ENCODE measurements at places on chromosomes 4 and X.

DNA sequence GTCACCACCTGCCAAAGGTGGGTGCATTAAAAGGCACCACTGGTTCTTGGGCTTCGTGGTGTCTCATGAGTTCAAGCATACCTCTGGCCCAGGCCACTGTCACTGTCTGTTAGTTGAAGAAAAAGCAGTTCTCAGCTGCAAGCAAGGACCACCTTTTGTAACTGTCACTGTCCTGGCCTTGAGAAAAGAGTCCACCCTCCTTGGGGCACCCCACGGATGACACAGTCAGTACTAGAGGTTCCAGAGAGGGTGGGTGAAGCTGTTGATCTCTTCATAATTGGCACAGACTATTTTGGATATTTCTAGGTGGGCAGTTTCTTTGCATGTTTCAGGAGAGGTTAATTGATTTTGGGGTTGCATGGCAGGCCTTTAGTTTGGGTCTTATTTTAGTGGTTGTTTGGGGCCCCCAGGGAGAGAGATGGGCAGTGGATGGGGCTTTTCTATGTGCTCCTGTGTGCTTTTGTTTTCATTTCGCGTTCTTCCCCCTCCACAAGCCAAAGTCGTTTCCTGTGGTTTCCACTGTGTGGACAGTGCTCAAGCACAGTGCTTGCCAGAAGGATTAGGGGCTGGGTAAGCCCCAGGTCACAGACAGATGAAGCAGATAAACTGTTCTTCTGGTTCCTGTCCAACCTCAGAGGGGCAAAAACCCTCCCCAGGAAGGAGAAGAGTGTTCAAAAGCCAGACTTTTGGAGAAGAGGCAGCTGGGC, 156.2 kb upstream of the PPP1R2C start:
- peak; percentile 51 for DNase-seq

GRCh38 chr4:180696460-180697092, 1546.6 kb upstream of the TENM3 start:
- DNase-seq, result no peak

GRCh38 chrX:2526390-2526789, 25.6 kb upstream of the DHRSX start:
- DNase-seq, result no peak

- DNase-seq, result no peak
Measured at GRCh38 chrX:100407784-100408712, 2.0 kb downstream of the PCDH19 start.

- DNase-seq, result peak; percentile 17
Measured at GRCh38 chr4:75924309-75924827, 16.4 kb downstream of the NAAA start.

DNA sequence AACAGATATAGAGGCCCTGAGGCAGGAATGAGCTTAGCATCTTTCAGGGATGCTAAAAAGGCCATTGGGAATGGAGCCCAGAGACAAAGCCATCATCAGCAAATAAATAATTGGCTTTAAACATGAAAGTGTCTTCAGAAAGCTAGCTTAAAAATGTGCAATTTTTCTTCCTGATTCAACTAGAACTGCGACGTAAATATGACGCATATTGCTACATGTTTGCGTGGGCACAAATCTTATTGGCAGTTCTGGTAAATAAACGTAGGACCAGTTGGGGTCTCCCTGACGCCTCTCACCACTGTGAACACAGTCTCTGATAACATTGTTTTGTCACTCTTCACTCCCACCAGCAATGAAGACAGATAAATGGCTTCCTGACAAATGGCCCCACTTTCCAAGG, 97.3 kb upstream of the SRD5A3 start:
- no peak for DNase-seq

GRCh38 chr4:87121341-87122065, 98.9 kb downstream of the KLHL8 start:
- peak; percentile 30 for DNase-seq

GRCh38 chrX:40326186-40326965, 228.6 kb upstream of the BCOR start:
- no peak for DNase-seq

- DNase-seq, result no peak
Measured at GRCh38 chr4:131370846-131371245, 1778.2 kb upstream of the PCDH10 start.

DNA sequence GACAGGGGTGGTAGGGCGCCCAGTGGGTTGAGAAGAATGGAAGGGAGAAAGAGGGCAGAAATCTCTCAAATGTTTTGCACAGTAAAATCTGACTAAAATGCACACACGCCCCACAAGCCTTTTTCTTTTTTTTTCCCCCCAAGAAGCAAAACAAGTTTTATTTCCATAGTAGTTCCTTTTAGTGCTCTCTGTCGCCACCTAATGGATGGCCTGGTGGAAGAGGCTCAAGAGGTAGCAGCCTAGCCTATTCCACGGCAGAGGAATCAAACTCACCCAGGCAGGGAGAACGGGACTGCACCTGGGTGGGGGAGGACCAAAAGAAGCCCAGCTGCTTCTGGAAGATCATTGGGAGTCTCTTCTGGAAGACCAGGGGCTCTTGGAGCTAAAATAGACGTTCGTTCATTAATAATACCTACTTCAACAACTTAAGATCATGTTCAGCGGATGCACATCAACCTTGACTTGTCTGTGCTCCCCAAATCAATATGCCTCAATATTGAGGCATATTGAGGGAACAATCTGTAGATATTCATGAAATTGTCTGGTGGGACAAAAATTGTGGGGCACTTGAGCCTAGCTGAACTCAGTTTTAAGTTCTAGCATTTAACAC, 31.6 kb upstream of the IRAK1 start:
- DNase-seq, result peak; percentile 70

DNA sequence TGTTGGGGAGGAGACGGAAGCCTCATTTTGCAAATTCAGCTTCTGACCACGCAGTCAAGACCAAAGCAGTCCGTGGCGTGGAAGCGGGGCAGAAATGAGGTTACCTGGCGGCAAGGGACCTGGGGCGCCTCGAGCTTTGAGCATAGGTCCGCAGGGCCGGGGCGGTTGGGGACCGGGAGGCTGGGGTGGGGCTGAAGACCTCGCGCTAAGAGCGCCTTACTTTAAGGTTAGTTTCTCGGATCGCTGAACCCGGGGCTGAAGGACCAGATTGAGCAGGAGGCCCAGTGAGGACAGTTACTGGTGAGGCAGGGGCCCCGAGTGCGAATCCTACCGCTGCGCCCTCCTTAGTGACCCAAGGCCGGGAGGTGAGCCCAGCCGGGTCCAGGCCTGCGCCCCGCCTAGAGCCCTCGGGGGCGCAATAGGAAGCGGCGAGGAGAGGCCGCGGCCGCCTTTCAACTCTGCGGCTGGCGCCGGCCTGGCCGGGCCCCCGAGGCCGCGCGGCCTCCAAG, 7.5 kb downstream of the MSX1 start:
- no peak for DNase-seq
